CD8-positive, alpha-beta T cell (primary cell): ENCODE measurements at places on chromosomes 12 and 14. TPM values are rescaled to one million over a fixed set of nuclear protein-coding genes. Genes with fewer than 3 reads are reported as not detected.

DNA sequence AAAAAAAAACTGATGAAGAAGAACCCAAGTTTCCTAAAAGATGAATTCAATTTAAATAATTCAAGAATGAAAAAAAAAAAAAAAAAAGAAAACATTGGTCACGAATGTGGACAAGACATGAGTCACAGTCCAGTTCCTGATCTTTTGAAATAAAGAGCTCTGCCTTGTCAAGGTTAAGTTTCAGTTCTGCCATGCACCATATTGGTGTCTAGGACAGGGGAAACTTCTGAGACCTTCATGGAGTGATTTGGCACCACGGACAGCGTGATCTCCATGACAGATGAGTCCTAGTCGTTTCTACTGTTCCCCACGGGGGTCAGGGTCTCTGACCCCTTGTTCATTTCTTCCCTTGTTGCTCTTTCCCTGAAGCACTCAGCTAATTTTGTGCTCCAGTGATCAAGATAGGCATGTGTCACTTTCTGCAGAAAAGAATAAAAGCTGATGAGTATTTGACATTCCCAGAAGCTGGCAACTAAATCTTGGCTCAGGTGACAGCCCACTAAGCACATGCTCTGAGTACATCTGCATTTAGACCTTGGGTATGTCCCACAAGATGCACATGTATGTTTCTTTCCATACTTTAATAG lies 1159.7 kb downstream of the BCL11B start:
- DNase-seq: no peak

- no peak for DNase-seq
Measured at GRCh38 chr12:119740830-119741229, 72.9 kb downstream of the PRKAB1 start.

DNA sequence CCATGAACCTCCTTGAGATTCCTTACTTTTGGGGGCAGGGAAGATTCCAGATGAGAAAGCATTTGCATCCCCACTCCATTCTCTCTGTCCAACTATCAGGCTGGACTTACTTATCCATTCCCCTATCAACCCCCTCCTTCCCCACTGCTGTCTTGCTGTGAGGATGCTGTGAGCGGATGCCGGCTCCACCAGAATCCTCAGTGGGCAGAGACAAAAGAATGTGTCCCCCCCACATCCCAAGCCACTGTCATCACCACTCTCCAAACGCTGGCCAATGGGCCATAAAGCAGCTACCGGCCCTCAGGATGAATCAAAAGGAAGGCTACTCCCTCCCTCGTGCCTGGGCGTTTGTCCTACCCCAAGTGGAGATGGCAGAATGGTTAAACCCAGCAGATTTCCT lies 173.0 kb upstream of the NTF3 start:
- DNase-seq: no peak

- DNase-seq: peak; percentile 48
Measured at GRCh38 chr14:50821510-50822464, 9.2 kb downstream of the NIN start.

The GPR68 gene
- total RNA-seq: 5.1 TPM

GRCh38 chr12:77213319-77213718 lies 147.9 kb upstream of the E2F7 start:
- no peak for DNase-seq

DNA sequence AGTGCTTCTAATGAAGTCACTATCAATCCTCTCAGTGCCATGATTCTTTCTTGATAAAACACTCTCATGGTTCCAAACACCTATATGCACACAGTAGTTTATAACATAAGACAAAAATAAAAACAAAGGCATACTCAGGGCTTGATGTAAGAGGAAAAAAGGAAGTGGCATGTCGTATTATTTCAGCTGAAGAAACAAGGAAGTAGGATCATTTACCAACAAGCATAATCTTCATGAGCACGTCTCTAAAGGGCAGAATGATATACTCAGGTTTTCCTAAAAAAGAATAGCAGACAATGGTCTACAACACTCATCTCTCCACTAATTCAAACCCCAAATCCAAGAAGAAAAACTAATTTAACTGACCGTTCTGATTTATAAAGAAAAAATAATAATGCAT lies 33.9 kb downstream of the NUMB start:
- no peak for DNase-seq

The SLC4A8 gene
- 2.4 TPM for total RNA-seq

The OR6C76 gene
- not detected for total RNA-seq

GRCh38 chr12:24109381-24110039 lies 160.0 kb upstream of the SOX5 start:
- no peak for DNase-seq

The ATG14 gene
- total RNA-seq: 30.9 TPM

DNA sequence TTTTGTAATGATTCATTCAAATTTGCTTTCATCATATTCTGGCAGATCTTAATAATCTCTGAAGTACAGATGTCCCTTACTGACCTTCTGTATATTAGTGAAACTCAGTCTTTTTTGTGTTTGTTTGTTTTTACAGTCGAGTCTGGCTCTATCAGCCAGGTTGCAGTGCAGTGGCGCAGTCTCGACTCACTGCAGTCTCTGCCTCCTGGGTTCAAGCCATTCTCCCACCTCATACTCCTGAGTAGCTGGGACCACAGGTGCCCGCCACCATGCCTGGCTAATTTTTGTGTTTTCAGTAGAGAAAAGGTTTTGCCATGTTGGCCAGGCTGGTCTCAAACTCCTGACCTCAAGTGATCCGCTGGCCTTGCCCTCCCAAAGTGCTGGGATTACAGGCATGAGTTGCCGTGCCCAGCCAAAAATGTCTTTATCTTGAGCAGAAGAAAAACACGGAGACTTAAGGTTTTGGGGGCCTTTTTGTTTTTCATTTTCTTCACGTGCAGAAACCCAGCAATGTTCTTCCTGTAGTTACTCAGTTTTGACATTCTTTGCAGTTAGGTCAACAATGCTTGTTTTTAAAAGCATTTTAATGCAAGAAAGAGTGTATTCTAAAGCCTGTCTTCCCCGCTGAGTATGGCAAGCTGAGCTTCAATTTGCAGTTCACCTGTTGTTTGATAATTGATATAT lies 79.5 kb downstream of the FAR2 start:
- DNase-seq: no peak
